Activated CD4-positive, alpha-beta T cell treated with anti-CD3 and anti-CD28 coated beads for 36 hours (primary cell): ENCODE measurements at places on chromosomes 5 and 9. TPM values are rescaled to one million over a fixed set of nuclear protein-coding genes. Genes with fewer than 3 reads are reported as not detected.

DNA sequence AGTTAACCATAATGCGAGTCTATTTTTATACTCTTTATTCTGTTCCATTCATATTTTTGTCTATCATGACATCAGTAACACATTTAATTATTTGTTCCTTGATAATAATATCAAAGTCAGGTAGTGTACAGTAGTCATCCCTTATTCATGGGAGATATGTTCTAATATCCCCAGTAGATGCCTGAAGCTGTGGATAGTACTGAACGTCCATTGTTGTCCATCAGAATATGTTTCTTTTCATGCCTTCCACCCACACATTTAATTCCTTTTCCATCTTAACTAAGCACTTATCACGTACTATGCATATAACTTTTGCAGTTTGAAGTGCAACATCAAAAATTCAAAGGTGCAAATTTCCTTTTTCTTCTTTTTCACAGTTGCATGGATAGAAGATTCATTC lies 53.6 kb downstream of the FER start:
- no peaks in the 10 kb centered on the region for H3K27me3 ChIP-seq
- H3K4me3 ChIP-seq: no peak overlapping the region
- peaks cover 37% of the 10 kb centered on the region for H3K36me3 ChIP-seq
- peaks cover 6% of the 10 kb centered on the region for H3K4me1 ChIP-seq
- no peak for DNase-seq

GRCh38 chr5:52685566-52685965 lies 102.2 kb upstream of the ITGA1 start:
- peaks cover 3% of the 10 kb centered on the region for H3K27me3 ChIP-seq
- no peaks in the 10 kb centered on the region for H3K36me3 ChIP-seq
- no peak overlapping the region for H3K27ac ChIP-seq
- H3K4me3 ChIP-seq: no peak overlapping the region
- DNase-seq: no peak
- no peaks in the 10 kb centered on the region for H3K4me1 ChIP-seq

The C9orf50 gene
- not detected for total RNA-seq

The RABL6 gene
- 66.2 TPM for total RNA-seq

DNA sequence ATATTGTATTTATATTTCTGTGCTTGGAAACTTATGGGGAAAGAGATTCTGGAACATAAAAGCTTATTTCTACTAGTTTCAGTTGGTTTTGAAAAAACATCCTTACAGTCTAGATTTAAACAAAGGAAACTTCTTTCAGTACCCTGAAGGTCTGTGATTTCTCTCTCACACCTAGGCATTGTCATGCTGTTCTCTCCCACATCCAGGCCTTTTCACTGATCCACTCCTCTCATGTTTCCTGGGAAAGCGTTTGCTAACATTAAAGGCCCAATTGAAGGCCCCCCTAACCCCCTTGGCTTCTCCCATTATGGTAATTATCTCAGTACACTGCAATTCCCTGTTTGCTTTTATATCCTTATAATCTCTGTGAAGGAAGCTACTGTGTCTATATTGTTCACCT lies 856 bp upstream of the PCDHGA3 start:
- H3K4me3 ChIP-seq: no peak overlapping the region
- no peak overlapping the region for H3K27ac ChIP-seq
- peaks cover 65% of the 10 kb centered on the region for H3K27me3 ChIP-seq
- no peaks in the 10 kb centered on the region for H3K4me1 ChIP-seq
- H3K36me3 ChIP-seq: peaks cover 33% of the 10 kb centered on the region

DNA sequence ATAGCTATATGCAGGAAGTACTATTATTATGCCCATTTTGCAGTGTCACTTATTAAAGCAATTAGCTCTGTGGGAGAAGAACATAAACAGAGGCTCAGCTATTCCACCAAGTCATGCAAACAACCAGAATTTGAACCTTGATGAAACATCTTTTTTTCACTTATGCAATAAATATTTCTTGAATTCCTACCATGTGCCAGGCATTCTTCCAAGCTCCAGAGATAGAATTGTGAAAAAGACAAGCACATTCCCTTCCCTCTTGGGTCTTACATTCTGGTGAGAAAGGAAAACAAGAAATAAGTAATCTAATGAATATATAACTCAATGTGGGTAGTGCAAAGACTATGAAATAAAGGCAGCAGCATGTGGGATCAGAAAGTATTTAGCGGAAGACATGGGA lies 32.1 kb upstream of the ADRB2 start:
- peaks cover 36% of the 10 kb centered on the region for H3K27me3 ChIP-seq
- no peak overlapping the region for H3K4me3 ChIP-seq
- no peak for DNase-seq
- no peaks in the 10 kb centered on the region for H3K36me3 ChIP-seq
- H3K4me1 ChIP-seq: peaks cover 27% of the 10 kb centered on the region
- no peak overlapping the region for H3K27ac ChIP-seq

DNA sequence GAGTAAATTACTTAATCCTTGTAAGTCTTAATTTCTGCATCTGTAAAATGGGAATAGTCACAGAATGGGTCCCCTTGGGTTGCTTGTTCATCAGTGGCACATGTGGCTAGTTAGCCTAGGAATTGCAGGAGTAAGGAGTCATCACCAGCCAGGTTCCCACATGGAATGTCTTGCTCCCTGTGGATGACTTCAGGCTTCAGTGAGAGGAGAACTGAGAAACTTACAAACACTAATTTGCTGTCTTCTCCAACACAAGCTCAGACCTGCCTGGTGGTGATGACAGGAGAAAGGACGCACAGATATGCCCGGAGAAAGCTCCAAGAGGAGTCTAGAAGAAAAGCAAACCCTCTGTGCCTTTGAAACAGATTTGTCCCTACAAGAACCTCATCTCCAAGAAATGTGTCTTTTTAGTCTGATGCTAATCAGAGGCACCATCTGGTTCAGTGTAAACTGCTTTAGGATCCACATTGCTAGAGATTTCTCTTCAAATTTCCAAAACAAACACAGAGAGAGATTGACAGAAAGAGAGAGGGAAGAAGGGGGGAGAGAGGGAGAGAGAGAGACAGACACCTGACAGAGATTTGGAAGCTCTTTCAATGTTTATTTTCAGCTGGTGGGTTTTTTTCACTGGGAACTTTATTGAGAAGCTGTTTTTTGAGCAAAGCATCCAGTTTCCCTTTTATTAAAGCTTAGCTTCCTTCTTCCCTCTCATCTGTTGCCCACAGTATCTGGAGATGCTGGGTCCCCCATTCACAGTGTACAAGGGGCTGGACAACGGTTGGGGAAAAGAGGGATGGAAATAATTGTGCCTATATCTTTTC lies 128.3 kb downstream of the DOCK2 start:
- H3K4me3 ChIP-seq: no peak overlapping the region
- H3K27me3 ChIP-seq: no peaks in the 10 kb centered on the region
- DNase-seq: no peak
- peaks cover 8% of the 10 kb centered on the region for H3K4me1 ChIP-seq

DNA sequence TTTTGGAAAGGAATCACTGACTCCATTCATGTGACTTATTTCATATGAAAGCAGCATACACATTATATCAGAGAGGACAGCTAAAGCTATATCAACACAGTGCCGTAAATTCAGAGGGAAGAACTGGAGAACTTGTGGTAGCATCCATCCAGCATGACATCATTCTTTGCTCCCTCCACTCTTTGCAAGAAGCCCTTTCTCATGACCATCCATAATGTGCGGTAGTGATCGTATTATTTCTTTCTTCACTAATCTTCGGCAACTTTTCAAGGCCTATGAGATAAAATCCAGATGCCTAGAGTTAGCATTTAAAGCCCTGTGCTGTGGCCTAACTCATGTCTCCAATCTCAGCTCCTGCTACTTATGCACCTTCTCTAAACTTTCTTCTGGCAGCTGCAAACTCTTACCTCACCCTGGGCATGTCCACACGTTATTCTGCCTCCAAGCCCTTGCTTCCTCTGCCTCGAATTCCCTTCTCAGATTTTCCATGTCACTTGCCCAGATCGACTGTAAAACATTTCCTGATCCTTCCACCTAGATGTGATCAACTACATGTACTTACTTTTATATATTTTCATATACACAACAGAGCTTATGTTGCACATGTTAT lies 307.3 kb upstream of the SGCD start:
- H3K4me1 ChIP-seq: no peaks in the 10 kb centered on the region
- peaks cover 10% of the 10 kb centered on the region for H3K27me3 ChIP-seq
- no peak for DNase-seq
- H3K36me3 ChIP-seq: no peaks in the 10 kb centered on the region

DNA sequence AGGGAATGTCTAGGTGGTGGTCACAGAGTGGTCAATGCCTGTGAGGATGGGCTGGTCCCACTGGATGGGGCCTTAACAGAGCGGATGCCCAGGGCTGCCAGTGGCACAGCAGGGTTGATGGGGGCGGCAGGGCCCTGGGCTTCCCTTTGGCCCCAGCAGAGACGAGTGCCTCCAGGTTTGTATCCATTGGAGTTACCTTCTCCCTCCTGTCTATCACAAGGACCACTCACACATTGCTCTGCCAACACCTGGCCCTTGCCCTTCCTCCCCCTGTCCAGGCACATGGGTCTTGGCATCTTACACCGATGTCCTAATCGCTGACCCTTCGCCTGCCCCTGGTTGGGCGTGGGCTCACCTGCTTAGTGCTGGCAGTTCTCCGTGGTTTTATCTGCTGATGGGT lies 26.2 kb upstream of the IRX4 start:
- DNase-seq: no peak
- no peaks in the 10 kb centered on the region for H3K4me1 ChIP-seq
- H3K27ac ChIP-seq: no peak overlapping the region
- peaks cover 7% of the 10 kb centered on the region for H3K27me3 ChIP-seq

GRCh38 chr5:159837860-159838259 lies 78.4 kb upstream of the ADRA1B start:
- H3K27ac ChIP-seq: no peak overlapping the region
- no peak overlapping the region for H3K4me3 ChIP-seq
- no peak for DNase-seq
- H3K27me3 ChIP-seq: peaks cover 10% of the 10 kb centered on the region
- H3K4me1 ChIP-seq: no peaks in the 10 kb centered on the region

The FRMPD1 gene
- total RNA-seq: not detected

GRCh38 chr5:54558362-54558761 lies 40.8 kb downstream of the SNX18 start:
- H3K36me3 ChIP-seq: no peaks in the 10 kb centered on the region
- no peaks in the 10 kb centered on the region for H3K27me3 ChIP-seq
- H3K4me1 ChIP-seq: no peaks in the 10 kb centered on the region
- DNase-seq: no peak

The ENHO gene
- total RNA-seq: not detected

The HK3 gene
- total RNA-seq: not detected

The GRXCR2 gene
- total RNA-seq: not detected

DNA sequence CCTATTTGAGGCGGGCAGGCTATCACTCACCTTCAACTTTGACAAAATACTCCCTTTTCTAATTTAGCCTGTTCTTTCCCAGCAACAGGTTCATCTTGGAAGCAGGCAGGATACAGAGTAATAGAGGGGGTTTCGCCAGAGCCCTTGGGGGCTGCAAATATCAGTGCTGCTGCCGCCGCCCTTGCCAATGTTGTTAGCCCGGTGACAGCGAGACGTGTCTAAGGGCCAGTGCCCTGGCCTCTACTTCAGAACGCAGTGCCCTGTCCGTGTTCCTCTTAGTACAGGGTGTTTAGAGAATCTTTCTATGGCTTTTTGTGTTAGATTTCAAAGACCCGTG lies 703 bp downstream of the FAM120AOS start:
- DNase-seq: no peak
- no peaks in the 10 kb centered on the region for H3K27me3 ChIP-seq
- H3K27ac ChIP-seq: peak overlapping the region; percentile 96
- peaks cover 41% of the 10 kb centered on the region for H3K36me3 ChIP-seq

DNA sequence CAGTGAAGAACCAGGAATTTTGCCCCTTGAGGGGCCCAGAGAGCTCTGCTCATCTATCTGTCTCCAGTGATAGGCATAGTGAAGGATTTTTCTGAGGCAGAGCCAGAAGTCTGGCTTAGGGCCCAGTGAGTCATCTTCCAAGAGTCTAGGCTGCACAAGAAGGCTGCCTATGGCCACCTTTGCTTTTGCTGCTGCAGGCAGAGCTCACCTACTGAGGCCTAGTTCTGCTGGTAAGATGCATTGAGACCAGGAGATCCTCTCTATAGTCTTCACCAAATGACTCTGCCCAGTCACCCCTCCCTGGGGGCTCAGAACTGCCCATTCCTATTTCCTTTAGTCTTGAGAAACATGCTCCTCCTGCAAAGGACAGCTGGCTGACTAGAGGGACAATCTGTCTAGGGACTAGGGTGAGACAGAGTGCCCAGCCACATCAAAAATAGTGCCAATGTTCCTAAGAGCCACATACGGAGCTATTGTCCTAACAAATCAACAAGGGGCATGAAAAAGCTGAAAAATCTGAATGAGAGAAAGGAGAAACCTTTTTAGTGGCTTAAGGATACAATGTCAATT lies 40.3 kb upstream of the CDKN2AIPNL start:
- no peaks in the 10 kb centered on the region for H3K36me3 ChIP-seq
- H3K27me3 ChIP-seq: no peaks in the 10 kb centered on the region
- DNase-seq: no peak
- H3K4me1 ChIP-seq: no peaks in the 10 kb centered on the region
- H3K27ac ChIP-seq: no peak overlapping the region

DNA sequence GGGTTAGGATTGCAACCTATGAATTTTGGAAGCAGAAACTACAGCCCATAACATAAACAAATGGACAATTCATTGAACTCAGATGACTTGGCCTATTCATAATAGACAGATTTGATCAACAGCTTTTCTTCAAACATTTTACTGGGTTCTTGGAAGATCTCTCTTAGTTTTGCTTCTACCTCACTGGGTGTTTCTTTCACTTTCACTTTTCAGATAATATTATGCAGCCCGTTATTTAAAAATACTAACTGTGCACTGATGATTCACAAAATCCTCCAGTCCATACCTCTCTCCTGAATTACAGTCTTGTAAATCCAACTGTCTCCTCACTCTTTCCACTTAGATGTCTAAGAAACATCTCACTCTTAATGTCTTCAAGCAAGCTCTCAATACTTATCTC lies 183.5 kb upstream of the IRX1 start:
- DNase-seq: no peak
- H3K27ac ChIP-seq: no peak overlapping the region
- no peaks in the 10 kb centered on the region for H3K36me3 ChIP-seq
- H3K27me3 ChIP-seq: no peaks in the 10 kb centered on the region
- peaks cover 4% of the 10 kb centered on the region for H3K4me1 ChIP-seq

DNA sequence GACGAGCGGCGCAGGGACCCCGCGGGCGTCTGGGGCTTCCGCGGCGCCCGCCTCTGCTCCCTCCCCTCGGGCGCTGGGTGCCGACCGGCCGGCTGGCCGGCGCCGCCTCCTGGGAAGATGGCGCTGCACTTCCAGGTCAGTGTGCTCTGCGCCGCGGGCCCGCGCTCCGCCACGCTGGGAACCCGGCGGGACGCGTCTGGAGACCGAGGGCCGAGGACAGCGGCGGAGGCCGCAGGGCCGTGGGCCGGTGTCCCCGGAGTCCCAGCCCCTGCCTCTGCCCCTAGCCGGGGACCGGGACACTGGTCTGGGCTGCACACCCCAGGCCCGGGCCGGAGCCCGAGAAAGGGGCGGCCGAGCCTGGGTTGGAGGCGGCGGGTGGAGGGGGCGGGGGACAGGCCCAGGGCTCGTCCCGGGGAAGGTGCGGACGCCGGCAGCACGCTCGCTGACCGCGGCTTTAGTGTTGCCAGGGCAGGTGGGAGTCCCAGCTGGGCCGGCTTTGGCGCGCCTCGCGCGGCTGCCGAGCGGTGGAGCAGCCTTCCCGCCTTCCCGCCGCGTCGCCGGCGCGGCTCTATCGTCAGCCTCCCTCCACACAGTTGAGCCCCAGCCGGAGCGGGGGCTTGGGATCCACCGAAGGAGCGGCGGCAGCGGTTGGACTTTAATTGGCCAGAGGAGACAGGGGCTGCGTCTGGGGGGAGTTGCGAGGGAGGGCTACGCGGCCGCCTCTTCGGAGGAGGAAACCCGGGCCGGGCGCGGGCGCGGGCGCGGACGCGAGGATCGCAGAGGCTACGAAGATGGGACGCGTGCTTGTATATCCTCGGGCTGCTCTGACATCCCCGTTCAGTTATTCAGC lies at the start of gene RANBP17:
Gene RANBP17 (plus strand): TSS at position 102 of the 850 bp plus-strand sequence.
- H3K4me1 ChIP-seq: peaks cover 6% of the 10 kb centered on the region
- no peak within 1 kb of the TSS for H3K27ac ChIP-seq
- H3K36me3 ChIP-seq: peaks cover 14% of the 10 kb centered on the region
- H3K27me3 ChIP-seq: peaks cover 44% of the 10 kb centered on the region

The SLC24A2 gene
- not detected for total RNA-seq
